Activated CD8-positive, alpha-beta memory T cell treated with anti-CD3 and anti-CD28 coated beads for 1 hour (primary cell): ENCODE measurements at places on chromosomes 7 and 10.

DNA sequence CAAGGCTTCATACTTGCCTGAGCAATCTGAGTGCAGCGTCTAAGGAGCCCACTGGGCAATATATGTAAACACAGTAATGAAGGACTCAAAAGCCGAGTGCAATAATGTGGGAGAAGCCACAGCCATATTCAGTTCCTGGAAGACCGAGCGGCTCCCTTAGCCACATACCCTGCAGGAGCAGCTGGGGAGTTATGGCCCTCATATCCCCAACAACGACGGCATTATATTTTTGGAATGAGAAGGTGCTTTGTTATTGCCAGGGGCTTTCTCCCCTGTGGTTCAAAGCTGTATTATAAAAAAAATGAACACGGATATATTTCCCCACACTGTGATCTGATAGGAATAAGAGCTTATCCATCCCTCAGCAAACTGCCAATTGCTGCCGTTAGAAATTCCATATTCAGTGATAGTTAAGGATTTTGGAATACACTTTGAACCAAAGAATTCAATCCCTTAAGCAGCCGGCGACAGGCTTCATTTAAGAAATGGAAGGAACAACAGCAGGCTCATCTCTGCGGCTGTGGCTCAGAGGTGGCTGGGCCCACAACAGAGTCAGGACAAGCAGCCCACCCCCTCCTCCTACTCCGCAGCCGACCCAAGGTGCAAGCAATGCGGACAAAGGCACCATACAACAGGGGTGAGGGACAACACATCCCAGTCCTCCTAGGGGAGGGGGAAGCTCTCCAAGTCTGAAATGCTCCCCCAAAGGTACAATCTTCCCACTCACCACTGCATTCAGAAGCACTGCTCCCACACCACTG is 77.2 kb downstream of the TNS3 start:
- no peak for DNase-seq

DNA sequence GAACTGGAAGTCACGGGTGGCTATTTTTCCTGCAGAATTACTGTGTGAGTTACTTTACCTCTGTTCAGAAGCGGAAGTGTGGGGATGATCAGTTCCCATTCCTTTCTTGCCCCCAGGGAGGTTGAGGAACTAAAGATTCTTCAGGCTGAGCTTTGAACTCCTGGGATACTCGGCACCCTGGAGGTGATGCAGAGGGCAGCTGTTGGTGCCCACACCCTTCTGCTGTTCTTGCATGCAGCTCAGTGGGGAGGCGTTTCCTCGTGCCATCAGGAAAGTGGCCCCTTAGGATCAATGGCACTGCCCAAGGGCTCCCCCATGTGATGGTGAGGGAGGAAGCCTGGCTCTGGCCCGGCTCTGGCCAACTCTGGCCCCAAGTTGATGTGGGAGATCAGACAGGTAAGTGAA is 44.7 kb upstream of the MXI1 start:
- no peak for DNase-seq

DNA sequence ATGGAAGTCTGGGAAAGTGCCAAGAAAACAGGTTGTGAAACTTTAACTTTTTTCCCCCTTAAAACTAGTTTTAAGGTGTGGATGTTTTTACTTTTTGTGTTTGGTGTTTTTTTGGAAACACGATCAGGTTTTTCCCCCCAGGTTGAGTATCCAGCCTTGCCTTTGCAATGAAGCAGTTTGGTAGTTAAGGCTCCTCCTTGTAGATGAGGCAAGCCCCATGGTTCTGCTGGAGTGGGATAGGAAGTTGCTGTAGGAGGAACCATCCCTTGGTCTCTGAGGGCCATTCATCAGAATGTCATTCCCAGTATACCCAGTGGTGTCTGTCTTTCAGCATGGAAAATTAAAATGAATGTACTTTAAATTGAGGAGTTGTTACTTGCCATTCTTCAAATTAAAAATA is 2.7 kb downstream of the CUL1 start:
- no peak for DNase-seq

GRCh38 chr7:148623586-148624282 is 33.2 kb downstream of the C7orf33 start:
- no peak for DNase-seq

DNA sequence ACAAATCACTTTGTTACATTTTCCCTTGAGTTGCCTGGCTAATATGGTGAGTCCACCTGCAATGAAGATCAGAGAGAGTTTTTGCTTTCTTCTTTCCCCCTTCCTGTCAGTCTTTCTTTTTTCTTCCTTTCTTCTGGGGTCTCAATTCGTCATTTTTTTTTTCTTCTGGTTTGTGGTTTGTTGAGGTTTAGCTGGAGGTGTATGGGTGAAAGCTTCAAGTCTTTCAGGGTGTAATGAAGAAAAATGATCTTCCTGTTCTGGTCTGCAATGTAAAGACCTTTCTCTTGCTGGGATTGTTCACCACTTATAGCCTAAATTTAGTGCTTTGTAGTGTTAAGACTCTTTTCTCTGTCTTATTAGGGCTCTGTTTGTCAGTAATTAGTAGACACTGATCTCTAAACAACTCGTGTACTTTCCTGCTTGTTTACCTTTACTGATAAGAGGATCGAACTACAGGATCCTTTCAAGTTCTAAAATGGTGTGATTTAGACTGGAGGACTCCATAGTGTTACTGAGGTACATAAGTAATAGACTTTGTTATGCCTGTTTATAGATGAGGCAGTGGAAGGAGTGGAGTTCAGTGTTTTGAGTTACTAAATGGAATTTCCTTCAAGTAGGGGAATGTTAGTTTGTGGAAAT is 129.1 kb downstream of the SUGCT start:
- no peak for DNase-seq
